ENCODE measurements at places on chromosomes 5 and 9.
A peak's percentile ranks its signal among the peaks of the same experiment; 100 is the strongest.

DNA sequence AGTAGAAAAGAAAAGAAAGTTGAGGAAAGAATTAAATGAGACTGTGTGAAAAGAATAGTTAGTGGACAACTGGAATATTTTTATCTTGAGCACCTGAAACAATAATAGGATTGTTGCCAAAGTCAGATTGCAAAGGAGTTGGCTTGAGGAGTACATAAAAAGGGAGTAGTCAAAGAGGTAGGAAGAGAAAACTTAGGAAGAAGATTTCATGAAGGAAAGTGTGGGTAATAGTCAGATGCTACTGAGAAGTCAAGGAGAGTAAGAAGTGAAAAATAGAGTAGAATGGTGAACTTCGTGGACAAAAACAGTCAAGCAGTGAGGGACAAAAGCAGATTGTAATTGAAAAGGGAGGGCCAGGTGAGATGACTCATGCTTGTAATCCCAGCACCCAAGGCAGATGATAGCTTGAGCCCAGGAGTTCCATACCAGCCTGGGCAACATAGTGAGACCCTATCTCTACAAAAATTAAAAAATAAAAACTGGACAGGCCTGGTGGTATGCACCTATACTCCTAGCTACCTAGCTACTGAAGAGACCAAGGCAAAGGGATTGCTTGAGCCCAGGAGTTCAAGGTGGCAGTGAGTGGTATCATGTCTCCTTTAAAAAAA, 178.9 kb downstream of the NIPBL start:
- no peaks in the 10 kb centered on the region for H3K4me1 ChIP-seq
- H3K27ac ChIP-seq = no peak overlapping the region
- peaks cover 50% of the 10 kb centered on the region for H3K36me3 ChIP-seq

DNA sequence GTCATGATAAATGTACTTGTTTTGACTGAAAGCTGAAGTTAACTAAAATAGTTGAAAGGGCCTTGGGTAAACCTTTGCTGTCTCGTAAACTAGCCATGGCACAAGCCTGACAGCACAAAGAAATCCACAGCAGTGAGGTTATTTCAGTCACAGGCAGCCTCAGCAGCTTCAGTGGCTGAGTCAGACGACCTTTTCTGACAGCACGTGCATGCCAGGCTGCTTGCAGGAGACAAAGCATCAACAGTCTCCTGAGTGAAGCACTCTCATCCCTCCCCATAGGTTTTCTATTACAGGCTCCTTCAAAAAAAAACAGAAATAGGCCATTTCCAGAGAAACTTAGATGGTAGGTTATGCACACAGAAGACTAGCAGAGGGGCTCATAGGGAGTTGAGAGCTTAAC, 34.6 kb downstream of the OXCT1 start:
- no peak overlapping the region for H3K4me3 ChIP-seq
- H3K27me3 ChIP-seq = no peaks in the 10 kb centered on the region
- no peak for ATAC-seq
- H3K4me1 ChIP-seq = peaks cover 17% of the 10 kb centered on the region
- H3K36me3 ChIP-seq = peaks cover 83% of the 10 kb centered on the region

DNA sequence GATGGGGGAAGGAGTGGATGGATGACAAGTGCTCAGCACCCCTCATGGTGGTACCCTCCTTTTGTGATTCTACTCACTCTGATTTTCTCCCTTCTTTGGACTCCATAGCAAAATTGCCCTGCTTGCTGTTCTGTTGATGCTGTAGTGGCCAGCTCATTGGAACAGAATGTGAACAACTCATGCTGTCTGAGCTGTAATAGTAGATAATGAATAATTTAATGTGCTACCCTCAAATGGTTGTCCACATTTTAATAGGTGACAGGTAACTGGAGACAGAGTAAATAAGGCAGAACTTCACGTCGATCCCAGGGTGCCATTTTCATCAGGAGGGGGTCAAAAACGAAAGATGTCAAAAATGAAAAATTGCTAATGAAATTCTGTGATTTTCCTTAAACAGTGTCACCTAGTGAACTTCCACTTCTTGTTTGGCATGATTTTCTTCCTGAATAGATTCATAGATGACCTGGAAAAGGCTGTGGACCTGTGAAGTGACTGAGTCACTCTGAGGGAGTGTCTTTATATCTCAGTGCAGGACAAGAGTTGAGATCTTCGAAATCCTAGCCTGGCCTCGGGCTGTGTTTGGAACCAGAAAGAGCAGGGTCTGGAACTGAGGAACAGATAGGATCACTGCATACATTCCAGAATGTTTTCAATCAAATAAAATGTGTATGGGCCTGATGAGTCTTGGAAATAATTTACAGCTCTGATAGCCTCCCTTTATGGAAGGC, 270.2 kb downstream of the PSAT1 start:
- H3K27me3 ChIP-seq = no peaks in the 10 kb centered on the region
- H3K27ac ChIP-seq = no peak overlapping the region
- no peaks in the 10 kb centered on the region for H3K36me3 ChIP-seq
- no peak overlapping the region for H3K4me3 ChIP-seq
- ATAC-seq = no peak
- H3K4me1 ChIP-seq = no peaks in the 10 kb centered on the region

GRCh38 chr5:61425918-61426317, 93.9 kb downstream of the ZSWIM6 start:
- peaks cover 30% of the 10 kb centered on the region for H3K36me3 ChIP-seq
- H3K4me1 ChIP-seq = peaks cover 41% of the 10 kb centered on the region
- no peaks in the 10 kb centered on the region for H3K27me3 ChIP-seq
- no peak overlapping the region for H3K4me3 ChIP-seq

- no peak overlapping the region for H3K27ac ChIP-seq
- ATAC-seq = no peak
- H3K4me1 ChIP-seq = no peaks in the 10 kb centered on the region
- H3K36me3 ChIP-seq = peaks cover 5% of the 10 kb centered on the region
- H3K27me3 ChIP-seq = peaks cover 24% of the 10 kb centered on the region
Measured at GRCh38 chr9:21078702-21079101, 960 bp upstream of the IFNB1 start.

GRCh38 chr5:1498623-1499416, 24.9 kb downstream of the LPCAT1 start:
- peaks cover 96% of the 10 kb centered on the region for H3K4me1 ChIP-seq
- H3K27ac ChIP-seq = peak overlapping the region; percentile 97
- H3K36me3 ChIP-seq = peaks cover 40% of the 10 kb centered on the region
- ATAC-seq = peak; percentile 56
- no peak overlapping the region for H3K4me3 ChIP-seq

GRCh38 chr5:159339460-159339859, 9.2 kb upstream of the IL12B start:
- peaks cover 5% of the 10 kb centered on the region for H3K36me3 ChIP-seq
- H3K4me3 ChIP-seq = no peak overlapping the region
- no peaks in the 10 kb centered on the region for H3K27me3 ChIP-seq
- ATAC-seq = no peak
- H3K4me1 ChIP-seq = peaks cover 29% of the 10 kb centered on the region

- peak; percentile 40 for ATAC-seq
- H3K36me3 ChIP-seq = no peaks in the 10 kb centered on the region
- no peak overlapping the region for H3K27ac ChIP-seq
- peaks cover 68% of the 10 kb centered on the region for H3K4me1 ChIP-seq
- peak overlapping the region; percentile 71 for H3K4me3 ChIP-seq
Measured at GRCh38 chr5:123089914-123090660, 1.0 kb downstream of the PRDM6 start.

DNA sequence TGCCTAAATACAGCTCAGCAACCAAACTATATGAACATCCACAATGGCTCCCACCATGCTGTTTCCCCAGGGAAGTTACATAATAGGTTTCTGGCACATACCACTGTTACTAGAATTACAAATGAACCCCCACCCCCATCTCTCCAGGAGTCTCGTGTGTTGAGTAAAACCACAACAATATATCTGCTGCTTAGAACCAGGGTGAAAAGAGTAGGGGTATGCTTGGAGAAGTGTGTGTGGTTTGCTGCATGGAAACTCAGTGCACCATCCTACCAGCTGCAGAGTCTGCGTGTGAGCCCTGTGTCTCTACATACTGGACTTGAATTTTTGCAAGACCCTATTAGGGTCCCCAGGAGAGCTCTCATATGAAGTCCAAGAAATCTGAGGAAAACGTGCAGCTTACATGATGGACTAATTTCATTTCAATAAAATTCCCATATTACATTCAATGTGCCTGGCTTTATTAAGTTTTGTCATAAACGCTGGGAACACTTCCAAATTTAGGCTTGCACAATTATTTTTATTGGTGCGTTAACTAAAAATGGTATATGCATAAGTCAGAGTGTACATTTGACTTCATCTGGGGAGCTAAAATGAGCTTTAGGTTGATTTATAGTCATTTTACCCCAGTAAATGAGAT, 104.5 kb upstream of the NFIB start:
- no peaks in the 10 kb centered on the region for H3K4me1 ChIP-seq
- no peak overlapping the region for H3K4me3 ChIP-seq
- H3K36me3 ChIP-seq = no peaks in the 10 kb centered on the region
- H3K27ac ChIP-seq = no peak overlapping the region
- H3K27me3 ChIP-seq = no peaks in the 10 kb centered on the region
- no peak for ATAC-seq

GRCh38 chr9:131329241-131329641, 39.7 kb downstream of the PLPP7 start:
- no peak overlapping the region for H3K27ac ChIP-seq
- H3K27me3 ChIP-seq = peaks cover 26% of the 10 kb centered on the region
- H3K4me1 ChIP-seq = no peaks in the 10 kb centered on the region
- no peaks in the 10 kb centered on the region for H3K36me3 ChIP-seq
- no peak for ATAC-seq

GRCh38 chr9:91917436-91917835, 32.6 kb downstream of the ROR2 start:
- ATAC-seq = no peak
- H3K4me1 ChIP-seq = peaks cover 5% of the 10 kb centered on the region
- no peaks in the 10 kb centered on the region for H3K36me3 ChIP-seq
- H3K27ac ChIP-seq = no peak overlapping the region
- H3K4me3 ChIP-seq = no peak overlapping the region

- no peaks in the 10 kb centered on the region for H3K4me1 ChIP-seq
- H3K36me3 ChIP-seq = no peaks in the 10 kb centered on the region
- no peak overlapping the region for H3K27ac ChIP-seq
Measured at GRCh38 chr5:42572313-42572712, 149.1 kb downstream of the GHR start.

DNA sequence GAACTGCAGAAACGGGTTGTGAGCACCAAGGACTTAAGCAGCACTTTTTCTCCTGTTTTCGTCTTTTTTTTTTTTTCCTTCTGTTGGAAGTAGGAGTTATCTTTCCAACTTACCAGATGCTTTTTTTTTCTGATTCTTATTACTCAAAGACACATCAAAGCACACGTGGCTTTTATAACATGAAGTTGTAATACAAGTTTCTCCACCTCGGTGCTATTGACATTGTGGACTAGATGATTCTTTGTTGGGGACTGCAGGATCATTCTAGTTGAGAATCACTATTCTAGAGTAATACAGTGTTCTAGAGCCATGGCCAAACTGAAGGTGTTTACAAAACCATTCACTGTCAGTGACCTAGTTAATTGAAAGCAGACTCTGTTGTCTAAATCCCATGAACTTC, 51.5 kb downstream of the MYO10 start:
- no peaks in the 10 kb centered on the region for H3K36me3 ChIP-seq
- ATAC-seq = no peak
- H3K27ac ChIP-seq = no peak overlapping the region
- no peaks in the 10 kb centered on the region for H3K27me3 ChIP-seq
- no peaks in the 10 kb centered on the region for H3K4me1 ChIP-seq
- no peak overlapping the region for H3K4me3 ChIP-seq

DNA sequence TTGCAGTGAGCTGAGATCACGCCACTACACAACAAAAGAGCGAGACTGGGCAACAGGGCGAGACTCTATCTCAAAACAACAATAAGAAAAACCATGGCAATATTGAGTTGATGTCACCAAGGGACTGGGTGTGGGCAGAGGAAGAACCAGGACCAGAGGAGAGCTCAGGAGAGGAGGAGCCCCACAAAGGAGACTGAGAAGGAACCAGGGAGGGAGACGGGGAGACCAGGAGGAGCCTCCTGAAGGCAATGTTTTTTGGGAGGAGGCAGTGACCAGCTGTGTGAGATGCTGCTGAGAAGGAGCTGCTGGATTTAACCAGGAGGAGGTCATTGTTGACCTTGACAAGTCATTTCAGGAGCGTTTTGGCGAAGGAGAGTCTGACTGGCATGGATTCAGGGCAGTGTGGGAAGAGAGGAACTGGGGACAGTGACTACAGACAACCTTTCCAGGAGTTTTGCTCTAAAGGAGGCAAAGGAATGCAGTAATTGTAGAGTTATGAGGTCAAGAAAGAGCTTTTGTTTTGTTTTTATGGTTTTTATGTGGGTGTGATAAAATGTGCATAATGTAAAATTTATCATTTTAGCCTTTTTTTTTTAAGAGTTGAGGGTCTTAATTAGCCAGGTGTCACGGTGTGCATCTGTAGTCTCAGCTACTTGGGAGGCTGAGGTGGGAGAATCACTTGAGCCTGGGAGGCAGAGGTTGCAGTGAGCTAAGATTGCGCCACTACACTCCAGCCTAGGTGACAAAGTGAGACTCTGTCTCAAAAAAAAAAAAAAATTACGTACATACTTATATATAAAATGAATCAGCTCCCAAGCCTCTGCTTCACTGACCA, 17.9 kb downstream of the TRUB2 start:
- H3K4me3 ChIP-seq = no peak overlapping the region
- H3K27me3 ChIP-seq = no peaks in the 10 kb centered on the region

- peak overlapping the region; percentile 63 for H3K4me3 ChIP-seq
- peak overlapping the region; percentile 73 for H3K27ac ChIP-seq
- peak; percentile 99 for ATAC-seq
- H3K36me3 ChIP-seq = peaks cover 11% of the 10 kb centered on the region
Measured at GRCh38 chr5:157172403-157172802, 6.3 kb upstream of the GARIN3 start.

GRCh38 chr5:172958331-172959046, 735 bp upstream of the RPL26L1 start:
- no peaks in the 10 kb centered on the region for H3K27me3 ChIP-seq
- H3K4me1 ChIP-seq = peaks cover 33% of the 10 kb centered on the region
- H3K36me3 ChIP-seq = peaks cover 19% of the 10 kb centered on the region

DNA sequence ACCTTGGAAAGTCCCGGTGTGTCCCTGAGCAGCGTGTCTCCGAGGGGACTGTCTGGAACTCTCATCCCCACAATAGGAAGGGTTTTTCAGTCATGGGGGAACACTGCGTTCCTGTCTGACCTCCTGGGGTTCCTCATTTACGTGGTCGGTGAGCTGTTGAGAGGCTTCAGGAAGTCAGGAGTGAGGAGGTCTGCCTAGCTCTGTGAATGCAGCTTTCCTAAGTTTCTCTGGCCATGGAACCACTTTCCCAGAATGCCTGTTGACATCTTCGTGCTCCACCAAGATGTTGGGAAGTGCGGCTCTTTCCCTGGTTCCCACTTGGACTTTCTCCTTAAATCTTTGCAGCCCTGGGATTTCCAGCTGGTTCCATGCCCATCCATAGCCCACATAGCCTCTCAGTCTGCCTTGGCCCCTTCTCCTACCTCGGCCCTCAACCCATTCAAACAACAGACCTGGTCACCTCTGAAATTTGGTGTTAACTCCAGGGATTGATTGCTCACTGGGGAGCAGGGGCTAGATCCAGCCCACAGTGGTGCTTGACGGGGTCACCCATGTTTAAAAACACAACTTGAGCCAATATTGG, 27.2 kb downstream of the PSAT1 start:
- no peaks in the 10 kb centered on the region for H3K27me3 ChIP-seq
- no peaks in the 10 kb centered on the region for H3K4me1 ChIP-seq
- peaks cover 24% of the 10 kb centered on the region for H3K36me3 ChIP-seq
- ATAC-seq = no peak

Measured in stimulated activated memory B cell treated with anti-CD40 and anti-IgM and Interleukin-4, amounts not matched to agents 10 μg/mL and 1 μg/mL and 100 μg/mL, for 72 hours (primary cell).